Natural killer cell (primary cell): ENCODE measurements at places on chromosomes 1 and 21.

GRCh38 chr1:197915260-197915861 is 1.8 kb upstream of the LHX9 start:
- DNase-seq = no peak

GRCh38 chr1:112808861-112809684 is 93.9 kb upstream of the PPM1J start:
- DNase-seq = peak; percentile 63

DNA sequence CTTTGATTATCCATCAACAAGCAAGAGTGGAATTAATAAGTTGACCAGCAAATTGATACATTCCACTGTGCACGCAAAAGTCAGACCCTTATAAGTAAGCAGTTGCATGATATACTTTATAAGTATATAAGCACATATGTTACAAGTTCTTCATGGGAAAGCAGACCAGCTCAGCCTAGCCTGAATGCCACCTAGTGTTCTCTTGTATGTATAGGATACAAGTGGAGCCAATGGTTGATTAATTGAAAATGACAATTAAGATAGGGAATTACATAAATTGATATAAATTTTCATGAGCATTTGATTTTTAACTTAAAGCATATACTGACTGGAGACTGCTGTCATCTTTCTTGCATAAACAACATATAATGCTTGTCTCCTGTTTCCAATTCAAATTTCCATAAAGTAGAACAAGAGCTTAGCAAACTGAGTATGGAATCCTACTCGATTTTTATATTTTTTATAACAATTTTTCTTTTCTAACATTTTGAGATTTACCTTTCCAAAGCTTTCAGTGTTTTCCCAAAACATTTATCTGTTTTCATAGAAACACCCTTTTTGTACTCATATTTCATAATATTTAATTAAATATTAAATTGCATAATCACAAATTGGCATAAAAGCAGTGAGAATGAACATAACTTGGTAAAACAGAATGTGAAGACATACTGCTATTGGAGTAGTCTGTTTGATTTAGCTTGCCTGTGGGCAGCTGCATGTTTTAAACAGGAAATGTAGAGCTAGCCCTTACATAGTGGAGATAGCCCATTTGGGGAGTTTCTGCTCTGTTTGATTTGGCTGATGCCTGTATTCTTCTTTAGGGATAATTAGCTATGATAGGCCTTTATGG is 62.8 kb downstream of the MAGI3 start:
- peak; percentile 53 for DNase-seq

GRCh38 chr1:227952374-227953021 is 4.8 kb upstream of the WNT9A start:
- DNase-seq = no peak

DNA sequence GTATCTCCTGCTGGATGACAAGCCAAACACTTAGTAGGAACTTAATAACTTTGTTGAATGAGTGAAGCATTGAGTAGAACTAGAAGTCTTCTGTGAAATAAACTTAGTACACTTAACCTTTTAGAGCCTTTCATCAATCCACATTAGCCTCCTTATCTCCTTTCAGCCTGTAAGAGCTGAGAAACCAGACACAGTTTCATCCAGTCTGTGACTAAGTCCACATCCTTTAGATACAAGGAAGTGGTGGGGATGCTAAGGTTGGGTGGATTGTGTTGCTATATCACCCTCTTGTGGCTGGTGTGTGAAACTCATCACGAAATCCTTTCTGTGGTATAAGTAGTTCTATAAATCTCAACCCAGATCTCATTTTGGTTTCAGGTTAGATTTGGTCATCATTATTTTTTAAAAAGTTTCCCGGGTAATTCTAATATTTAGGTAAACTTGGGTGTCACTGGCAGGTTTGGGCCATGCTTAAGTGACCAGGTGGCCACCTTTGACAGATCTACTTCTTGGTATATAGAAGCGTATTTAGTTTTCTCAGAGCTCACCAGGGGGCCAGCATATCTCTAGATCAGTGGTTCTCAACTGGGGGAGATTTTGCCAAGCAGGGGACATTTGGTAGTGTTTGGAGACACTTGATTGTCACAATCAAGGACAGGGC is 27.8 kb upstream of the CD84 start:
- peak; percentile 91 for DNase-seq

- DNase-seq = no peak
Observed at GRCh38 chr1:54462597-54463258, 56.5 kb upstream of the SSBP3 start.

DNA sequence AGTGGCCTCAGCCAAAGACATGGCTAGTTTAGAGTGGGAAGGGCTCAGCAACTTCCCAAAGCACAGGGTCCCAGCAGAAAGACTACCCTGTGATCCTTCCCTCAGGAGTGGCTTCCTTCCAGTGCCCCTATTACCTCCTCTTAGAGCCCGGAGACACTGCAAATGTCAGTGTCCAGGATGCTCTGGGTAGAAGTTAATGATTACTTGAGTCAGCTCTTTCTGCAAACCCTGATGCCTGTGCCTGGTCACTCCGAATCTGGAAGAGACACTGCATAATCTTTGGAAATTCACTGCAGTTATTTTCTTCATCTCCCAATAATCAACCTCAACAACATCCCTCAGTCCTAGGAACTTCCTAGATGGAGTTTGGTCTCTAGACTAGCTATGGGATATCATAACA is 27.2 kb upstream of the MGST3 start:
- DNase-seq = no peak

DNA sequence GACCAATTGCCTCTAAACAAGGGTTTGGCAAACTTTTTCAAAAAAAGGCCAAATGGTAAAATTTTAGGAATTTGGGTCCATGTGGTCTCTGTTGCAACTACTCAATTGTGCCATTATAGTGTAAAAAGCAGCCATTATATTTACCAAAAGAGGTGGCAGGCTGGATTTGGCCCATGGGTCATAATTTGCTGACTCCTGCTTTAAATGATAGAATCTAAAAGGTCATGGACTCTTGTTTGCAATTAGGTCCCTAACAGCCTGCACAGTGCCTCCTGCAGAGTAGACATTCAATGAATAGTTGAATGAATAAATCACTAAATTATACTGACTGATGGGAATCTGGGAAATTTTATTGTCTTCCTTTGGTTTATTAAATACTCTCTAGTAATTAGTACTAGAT is 6.2 kb downstream of the BECN2 start:
- no peak for DNase-seq

- DNase-seq = no peak
Observed at GRCh38 chr1:3821004-3821403, 24.7 kb upstream of the LRRC47 start.

- no peak for DNase-seq
Observed at GRCh38 chr1:37537378-37537777, 16.7 kb downstream of the SNIP1 start.

GRCh38 chr1:182143825-182144645 is 82.5 kb upstream of the ZNF648 start:
- DNase-seq = no peak

DNA sequence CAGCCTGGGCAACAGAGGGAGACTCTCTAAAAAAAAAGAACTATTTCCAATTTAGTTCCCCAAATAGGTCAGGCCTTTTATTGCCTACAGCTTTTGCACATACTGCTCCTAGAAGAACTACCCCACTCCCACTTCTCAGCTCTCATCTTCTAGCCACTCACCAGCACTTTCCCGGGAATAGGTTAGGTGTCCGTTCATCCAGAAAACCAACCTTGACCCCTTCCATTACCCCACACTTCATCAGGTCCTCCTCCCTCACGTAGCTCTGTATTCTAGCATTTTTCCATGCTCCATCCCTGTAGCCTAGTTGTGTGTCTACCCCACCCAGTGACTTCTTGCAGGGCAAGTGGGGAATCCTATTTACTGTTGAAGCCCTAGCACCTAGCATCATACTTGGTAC is 42.6 kb downstream of the C8B start:
- no peak for DNase-seq

GRCh38 chr1:87336623-87337067 is 8.0 kb downstream of the LMO4 start:
- no peak for DNase-seq

DNA sequence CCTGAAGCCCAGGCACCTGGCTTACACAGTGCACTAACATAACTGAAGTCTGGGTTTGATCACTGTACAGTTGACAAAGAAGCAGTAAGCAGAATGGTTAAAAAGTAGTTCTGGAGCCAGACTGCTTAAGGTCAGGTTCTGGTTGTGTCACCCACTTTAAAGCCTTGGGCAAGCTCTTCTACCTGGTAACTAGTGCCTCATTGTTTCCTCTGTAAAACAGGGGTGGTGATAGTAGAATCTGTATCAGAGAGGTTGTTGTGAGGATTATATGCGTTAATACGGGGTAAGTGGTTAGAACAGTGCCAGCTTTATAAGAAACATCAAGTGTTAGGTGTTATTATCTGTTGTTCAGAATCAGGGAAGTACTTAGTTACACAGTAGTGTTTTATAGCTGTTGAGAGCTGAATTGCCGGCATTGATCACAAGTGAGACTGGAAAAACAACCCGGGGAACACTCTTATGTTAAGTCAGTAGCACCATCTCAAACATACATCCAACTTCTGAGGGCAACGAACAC is 3.7 kb downstream of the BACH1 start:
- DNase-seq = no peak

DNA sequence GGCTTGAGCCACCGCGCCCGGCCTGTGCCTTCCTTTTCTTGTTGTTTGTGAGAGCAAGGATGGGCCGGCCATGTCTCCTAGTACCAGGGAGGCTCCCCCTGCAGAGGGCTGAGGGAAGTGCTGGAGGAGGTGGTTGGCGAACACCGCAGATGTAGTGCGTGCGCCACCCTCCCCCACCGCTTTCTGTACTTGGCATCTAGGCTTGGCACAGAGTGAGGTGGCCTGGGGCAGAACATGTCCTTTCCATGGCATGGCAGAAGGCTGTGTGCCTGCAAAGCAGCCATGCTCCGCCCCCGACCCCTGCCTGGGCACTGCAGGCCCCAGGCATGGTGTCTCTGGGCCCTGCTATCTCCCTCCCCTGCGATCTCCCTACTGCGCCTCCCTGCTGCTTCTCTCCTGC is 30.7 kb downstream of the ALPL start:
- no peak for DNase-seq

GRCh38 chr1:228084797-228085196 is 2.3 kb downstream of the ARF1 start:
- DNase-seq = no peak

DNA sequence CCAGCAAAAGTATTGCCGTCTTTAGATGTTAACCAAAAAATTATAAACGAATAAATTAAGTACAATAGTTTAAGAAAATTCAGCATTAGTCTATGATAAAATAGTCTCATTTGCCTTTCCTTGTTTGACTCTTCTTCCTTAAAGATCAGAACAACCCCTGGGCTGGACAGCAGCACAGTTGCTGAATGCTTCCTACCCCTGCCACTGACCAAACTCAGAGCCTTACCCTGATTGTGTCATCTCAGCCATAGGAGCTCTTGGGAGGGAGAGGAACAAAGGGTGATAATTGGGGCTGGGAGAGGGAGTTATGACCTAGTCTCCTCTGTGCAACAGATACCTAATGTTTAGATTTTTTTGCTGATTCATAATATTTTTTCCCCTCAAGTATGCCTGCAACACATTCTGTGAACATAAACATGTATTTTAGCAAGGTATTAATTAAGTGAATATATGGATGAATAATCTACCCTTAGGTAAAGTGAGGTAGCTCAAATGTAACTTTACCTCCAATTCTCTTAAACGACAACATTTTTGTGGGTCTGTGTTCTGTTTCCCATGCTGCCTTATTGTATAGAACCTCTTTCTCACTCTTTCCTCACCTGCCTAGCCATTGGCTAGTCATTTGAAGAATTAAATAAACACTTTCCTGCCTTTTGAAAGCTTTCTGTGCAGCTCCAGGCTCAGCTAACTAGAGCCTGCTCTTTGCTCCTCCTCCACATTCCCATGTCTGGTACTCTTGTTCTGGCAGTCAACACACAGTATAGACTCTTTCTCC is 46.1 kb downstream of the FGGY start:
- DNase-seq = no peak

- no peak for DNase-seq
Observed at GRCh38 chr1:234213658-234214128, 159.6 kb upstream of the COA6 start.

- DNase-seq = no peak
Observed at GRCh38 chr1:100497796-100498195, 40.1 kb upstream of the GPR88 start.

DNA sequence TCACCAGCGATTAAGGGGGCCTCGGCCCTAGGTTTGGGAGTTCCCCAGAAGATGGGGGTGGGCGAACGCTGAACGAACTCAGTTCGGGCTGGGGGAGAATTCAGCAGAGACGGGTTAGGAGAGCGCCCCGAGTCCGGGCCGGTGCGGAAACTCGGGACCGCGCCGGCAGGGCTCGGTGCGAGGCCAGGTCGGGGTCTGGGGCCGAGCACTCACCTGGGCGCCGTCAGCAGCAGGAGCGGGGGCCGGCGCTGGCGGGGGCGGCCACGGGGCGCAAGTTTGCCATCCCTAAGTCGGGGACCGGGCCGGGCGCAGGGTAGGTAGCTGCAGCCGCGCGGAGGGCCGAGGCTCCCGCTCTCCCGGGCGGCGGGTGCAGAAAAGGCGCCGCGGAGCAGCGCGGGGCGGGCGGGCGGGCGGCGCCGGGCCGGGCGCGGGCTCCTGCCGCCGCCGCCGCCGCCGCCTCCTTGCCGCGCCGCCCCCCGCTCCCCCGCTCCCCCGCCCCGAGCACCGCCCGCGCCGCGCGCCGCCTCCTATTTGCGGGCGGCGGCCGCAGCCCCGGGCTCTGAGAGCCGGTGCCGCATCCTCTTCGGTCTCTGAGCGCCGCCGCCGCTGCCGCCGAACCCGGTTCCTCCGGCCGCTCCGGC is 349 bp downstream of the ADGRB2 start:
- no peak for DNase-seq

DNA sequence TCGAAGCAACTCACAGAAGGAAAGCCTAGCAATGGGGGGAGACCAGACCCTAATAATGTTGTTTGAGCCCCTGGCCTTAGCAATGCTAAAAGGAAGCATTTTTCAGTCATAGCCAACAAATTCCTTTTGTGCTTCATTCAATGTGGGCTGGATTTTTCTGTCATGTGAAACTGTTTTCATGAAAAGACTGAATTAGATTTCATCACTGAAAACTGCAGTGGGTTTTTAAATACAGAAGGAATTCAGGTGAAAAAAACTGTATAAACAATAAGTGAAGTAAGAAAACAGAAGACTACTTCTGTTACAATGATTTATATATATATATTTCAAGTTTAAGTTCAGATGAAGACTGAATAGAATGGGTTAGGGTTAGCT is 204.8 kb downstream of the SMYD3 start:
- DNase-seq = no peak

GRCh38 chr21:29330797-29331196 is 32.1 kb downstream of the BACH1 start:
- DNase-seq = no peak

DNA sequence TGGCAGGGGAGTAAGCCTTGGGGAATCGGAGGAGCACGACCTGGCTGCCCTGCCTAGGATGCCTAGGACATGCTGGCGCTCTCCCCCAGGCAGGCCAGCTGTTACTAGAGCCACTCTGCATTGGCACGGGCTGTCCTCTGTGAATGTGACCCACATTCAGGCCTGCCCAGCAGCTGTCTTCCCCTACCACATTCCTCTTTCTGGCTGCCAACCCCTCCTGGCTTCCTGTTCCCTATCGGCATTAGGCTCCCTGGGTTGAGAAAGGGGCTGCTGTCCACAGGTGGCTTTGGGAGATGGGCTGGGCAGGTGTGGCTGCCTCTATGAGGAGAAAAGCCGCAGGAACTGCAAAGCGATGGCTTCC is 2.3 kb upstream of the NFASC start:
- no peak for DNase-seq
